Stimulated activated CD4-positive, alpha-beta T cell treated with anti-CD3 and anti-CD28 coated beads, Interleukin-1b, Interleukin-23, amount 100 ng/mL, for 24 hours (primary cell): ENCODE measurements at places on chromosomes 2 and 18.

GRCh38 chr2:263774-264492 is at the start of gene SH3YL1:
Gene SH3YL1, minus strand, starts transcription at chr2:264032. Its CDS starts 48 bp downstream, at chr2:263984.
- no peak for DNase-seq

- no peak for DNase-seq
Observed at GRCh38 chr2:133171393-133172004, 396.8 kb downstream of the NCKAP5 start.

DNA sequence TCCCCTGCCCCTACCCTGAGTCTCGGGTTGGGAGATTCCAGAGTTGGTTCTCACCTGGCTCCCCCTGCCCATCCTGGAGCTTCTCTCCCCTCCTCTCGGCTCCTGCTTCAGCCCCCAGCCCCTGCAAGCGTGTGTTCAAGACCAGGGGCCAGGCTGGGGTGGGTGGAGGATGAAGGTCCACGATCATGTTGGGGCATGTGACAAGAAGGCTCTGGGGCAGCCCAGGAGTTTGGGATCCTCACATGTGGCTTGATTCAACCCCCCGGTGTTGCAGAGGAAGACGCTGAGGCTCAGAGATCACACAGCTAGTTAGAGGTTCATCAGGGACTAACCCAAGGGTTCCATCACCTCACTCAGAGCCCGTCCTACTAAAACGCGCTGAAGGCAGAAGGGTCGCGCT is 14.2 kb upstream of the TUBB6 start:
- no peak for DNase-seq

- DNase-seq, result no peak
Observed at GRCh38 chr2:220512419-220512818, 885.0 kb downstream of the SLC4A3 start.

DNA sequence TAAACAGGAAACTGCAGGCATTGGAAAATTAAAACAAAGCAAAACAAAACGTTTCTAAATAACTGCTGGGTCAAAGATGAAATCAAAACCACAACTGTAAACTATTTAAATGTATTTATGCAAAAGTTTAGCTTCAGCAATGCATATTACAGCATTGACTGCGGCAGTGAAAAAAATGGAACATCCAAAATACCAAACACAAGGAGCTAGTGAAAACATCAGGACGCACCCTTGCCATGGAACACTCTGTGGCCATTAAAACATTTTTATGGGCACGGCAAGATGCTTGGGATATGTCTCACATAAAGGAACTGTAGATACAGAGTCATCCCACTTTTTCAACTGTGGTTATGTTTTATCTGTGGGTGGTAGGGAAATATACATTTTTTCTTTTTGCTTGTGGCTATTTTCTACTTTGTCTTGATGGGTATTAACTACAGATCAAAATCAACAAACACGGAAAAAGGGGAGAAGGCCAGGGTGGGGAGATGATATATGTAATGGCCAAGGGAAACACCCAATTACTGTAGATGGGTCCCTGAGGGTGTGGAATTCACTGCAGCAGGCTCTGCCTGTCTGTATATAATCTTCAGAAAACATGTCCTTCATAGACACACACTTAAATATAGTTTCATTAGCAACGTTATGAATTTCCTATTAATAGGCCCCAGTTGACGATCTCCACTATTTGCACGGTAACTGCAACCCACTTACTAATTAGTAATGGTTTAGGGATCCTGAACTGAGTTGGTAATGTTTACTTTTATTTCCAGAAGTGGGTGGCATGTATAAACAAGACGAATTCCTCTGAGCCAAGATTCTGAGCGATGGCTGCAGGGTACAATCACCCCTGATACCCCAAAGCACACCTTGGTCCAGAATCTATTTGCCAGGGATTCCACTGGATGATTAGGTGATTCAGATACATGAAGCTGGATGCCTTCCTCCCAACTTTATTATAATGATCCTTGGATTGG is 110.5 kb downstream of the ACKR3 start:
- no peak for DNase-seq

- DNase-seq, result no peak
Observed at GRCh38 chr2:122481717-122482116, 726.3 kb downstream of the TSN start.
